ENCODE measurements at places on chromosomes 1 and 21.

DNA sequence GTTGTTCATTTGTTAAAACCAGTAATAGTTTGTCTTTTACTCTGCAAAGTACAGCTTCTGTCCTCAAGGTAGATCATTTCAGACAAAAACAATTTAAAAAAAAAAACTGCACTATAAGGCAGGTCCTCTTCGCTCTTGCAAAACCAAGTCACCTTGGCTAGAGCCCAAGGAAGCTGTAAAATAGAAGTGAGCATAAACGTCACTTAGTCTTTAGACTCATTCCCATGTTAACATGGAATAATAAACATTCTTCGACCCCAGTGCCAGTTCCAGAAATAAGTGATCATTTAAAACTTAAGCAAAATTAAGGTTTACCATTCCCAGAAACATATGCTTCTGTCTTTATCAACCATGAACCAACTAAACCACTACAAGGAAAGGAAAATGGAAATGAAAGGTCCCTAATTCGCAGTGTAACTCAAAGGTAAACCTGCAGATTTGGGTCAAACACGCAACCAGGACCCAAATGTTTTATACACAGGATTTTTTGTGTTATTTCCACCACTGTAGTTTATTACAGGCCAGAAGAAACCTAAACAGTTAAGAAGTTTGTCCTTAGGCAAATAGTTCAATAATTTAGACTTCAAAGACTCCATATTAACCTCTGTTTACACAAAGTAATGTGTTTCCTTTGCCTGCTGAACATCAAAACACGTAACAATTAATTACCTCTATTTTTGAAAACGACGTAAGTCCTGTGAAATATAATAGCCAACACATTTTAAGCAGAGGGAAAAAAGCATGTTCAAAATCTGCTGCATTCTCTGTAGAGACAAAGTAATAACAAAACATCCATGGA is 54.6 kb downstream of the TGFBR3 start:
- DNase-seq: no peak

GRCh38 chr1:167083066-167083665 is 7.0 kb downstream of the GPA33 start:
- peak; percentile 69 for DNase-seq

DNA sequence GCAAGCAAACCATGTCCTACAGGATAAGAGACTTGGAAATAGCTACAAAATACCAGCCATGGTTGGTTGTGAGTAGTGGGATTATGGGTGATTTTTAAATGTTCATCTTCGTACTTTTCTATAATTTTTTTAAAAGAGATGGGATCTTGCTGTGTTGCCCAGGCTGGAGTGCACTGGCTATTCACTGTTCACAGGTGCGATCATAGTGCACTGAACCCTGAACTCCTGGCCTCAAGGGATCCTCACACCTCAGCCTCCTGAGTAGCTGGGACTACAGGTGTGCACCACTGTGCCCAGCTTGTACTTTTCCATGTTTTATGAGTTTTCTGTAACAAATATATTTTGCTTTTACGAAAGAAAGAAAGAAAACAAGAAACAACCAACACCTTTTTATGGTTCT is 224.2 kb downstream of the FOXD2 start:
- no peak for DNase-seq

GRCh38 chr1:109625176-109625575 is 5.5 kb downstream of the AMPD2 start:
- DNase-seq: no peak

DNA sequence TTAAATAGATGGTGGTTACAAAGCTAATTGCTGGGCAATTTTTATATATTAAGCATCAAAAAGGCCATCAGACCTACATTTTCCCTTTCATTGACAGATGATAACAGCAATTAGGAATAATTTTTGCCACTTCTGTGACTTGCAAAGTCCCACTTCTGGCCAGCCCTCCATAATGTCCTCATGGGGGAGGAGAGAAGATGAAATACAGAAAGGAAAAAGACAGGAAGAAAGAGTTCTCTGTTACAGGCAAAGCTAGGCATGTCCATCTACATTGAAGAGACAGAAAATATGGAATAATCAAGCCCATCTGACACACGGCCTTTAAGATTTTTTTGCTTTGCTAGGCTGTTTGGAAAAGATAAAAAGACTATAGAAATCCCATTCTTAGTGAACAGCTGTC is 108.0 kb downstream of the ENAH start:
- DNase-seq: no peak

Measured in DMS153 (cell line).